Effector CD8-positive, alpha-beta T cell (primary cell): ENCODE measurements at places on chromosomes 4 and X.

- DNase-seq = no peak
Measured at GRCh38 chr4:38979511-38980230, 52.5 kb downstream of the TMEM156 start.

GRCh38 chr4:94544811-94545210, 93.1 kb downstream of the PDLIM5 start:
- no peak for DNase-seq

GRCh38 chrX:97199501-97199900, 315.8 kb downstream of the RPA4 start:
- no peak for DNase-seq

GRCh38 chrX:28697732-28698131, 110.5 kb downstream of the IL1RAPL1 start:
- DNase-seq = no peak

DNA sequence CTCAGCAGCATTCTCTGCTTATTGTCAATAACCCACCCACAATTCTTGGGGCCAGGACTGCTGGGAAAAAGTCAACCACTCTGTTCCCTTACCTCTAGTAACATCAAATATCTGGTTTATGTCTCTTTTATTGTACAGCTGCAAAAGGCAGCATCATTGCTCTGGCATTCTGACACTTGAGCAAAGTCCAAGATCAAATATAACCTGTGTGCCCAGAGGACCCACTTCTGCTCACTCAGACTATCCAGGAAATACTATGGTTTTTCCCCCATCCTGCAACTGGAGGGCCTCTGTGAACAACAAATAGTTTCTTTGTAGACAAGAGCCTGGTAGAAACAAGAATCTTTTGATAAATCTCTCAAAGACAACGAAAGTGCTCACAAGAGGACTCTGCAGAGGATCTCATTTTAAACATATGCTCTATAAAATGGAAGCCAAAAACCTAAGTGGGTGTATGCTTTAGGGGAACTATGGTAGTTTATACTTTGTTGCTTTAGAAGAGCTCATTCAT, 154.7 kb downstream of the RAB28 start:
- no peak for DNase-seq

DNA sequence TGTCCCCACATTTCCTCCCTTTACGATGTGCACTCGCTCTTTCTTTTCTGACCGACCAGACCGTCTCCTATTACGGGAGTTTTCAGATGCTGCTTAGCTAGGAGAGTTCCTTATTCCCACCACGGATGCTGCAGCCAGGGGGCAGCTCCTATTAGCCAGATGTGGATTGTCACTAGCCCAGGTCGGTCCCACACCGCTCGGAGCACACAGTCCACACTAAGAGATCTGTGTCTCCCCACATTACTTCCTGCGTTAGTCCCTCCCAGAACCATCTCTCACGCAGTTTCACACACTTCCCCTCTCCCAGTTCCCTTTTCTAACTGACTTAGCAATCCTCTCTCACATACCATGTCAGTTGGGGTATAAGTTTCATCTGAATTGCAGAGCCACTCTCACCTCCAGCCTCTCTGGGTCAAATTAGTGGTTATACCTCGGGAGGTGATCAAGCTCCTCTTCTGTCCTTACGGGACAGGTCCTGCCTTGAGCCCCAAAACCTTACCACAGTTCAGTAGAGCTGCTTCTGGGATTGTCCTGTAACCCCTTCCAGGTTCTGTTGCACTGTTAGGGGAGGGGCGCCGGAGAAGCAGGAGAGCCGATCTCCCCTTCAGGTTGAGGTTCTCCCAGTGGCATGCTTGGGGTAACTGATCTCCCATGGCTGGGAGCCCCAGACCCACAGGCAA, 28.2 kb downstream of the SULT1E1 start:
- no peak for DNase-seq

- no peak for DNase-seq
Measured at GRCh38 chrX:38661561-38661960, 100.2 kb downstream of the TSPAN7 start.

DNA sequence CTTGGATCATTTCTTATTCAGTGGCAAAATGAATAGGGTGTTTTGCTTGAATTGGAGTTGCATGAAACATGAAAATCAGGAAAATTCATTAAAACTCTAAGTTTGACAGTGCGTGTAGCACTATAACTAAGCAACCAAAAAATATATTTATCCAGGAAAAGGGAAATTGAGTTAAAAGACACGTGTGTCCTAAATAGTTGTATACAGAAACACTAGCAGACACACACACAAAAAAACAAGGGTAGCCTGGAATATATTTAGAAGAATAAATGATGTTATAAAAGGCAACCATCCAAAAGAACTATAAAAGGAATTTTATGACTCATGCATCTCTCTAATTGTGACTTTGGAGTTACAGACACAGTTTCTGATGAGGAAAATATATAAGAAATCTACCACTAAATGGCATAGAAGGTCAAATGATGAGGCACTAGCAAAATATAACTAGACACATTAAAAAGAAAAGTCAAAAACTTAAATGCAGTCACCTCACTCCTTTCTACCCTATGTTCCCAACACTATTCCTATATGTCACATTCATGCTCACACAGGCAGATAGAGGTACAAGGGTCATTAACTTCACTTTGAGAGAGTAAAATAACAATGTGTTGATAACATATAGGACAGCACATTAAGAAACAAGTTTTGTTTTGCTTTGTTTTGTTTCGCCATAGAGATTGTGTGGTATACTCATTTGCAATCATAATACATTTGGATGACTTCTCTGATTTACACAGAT, 793.6 kb upstream of the INTU start:
- DNase-seq = no peak

GRCh38 chr4:162938738-162939485, 227.8 kb downstream of the NAF1 start:
- no peak for DNase-seq

DNA sequence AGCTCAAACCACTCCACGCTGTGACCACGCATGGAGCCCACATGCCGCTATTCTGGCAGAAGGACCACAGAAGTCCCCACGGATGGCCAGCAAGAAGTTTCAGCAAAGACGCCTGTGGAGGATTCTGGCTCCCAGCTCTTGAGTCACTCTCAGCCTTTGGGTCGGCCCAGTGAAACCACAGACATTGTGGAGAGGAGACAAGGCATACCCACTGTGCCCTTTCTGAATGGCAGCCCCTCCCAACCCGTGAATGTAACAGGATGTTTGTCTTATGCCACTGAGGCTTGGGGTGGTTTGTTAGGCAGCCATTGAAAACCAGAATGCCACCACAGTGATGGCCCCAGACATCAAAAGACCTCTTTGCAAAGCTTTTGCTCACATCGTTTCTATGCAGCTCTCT, 42.7 kb downstream of the ABLIM2 start:
- no peak for DNase-seq

DNA sequence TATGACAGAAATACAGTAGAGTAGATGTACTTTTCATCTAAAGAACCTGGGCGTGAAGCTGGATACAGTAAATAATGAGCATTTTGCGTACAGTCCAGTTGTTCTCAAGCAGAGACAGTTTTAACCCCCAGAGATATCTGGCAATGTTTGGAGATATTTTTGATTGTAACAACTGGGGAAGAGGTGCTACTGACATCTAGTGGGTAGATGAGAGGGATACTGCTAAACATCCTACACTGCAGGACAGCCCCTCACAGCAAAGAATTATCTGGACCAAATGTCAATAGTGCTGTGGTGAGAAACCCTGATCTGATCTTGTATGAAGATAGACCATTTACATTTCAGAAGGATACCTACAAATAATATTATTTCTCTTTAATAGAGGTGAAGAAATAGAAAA, 200.2 kb upstream of the FAM47A start:
- no peak for DNase-seq

- no peak for DNase-seq
Measured at GRCh38 chr4:99696801-99697200, 39.2 kb upstream of the C4orf54 start.

DNA sequence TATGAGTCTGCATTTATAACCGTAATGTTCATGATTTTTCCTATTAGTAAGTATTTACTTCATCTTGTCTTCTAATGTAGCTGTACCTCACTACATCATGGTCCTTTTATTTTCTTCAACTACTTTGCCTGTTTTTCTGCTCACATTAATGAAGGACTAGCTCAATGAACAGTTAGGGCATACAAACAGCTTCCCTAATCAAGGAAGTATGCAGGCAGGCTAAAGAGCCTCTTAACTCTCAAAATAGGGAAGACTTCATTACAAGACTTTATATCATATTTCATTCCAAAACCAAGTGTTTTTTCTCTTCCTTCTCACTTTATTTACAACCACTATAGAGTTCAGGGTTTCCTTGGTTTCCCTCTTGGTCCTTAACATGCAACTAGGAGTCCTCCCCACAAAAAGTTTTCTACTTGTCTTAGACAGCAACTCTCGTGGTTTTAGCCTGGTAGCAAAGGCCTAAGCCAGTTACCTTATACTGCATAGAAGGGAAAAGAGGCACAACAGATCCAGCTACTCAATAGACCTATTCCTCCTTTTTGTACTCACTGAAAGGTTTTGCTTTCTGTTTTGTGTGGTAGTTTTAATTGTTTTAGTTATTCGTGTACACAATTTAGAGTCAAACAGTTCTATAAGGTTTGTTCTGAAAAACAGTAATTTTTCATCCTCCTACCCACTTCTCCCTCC, 40.8 kb downstream of the SMIM14 start:
- DNase-seq = no peak

DNA sequence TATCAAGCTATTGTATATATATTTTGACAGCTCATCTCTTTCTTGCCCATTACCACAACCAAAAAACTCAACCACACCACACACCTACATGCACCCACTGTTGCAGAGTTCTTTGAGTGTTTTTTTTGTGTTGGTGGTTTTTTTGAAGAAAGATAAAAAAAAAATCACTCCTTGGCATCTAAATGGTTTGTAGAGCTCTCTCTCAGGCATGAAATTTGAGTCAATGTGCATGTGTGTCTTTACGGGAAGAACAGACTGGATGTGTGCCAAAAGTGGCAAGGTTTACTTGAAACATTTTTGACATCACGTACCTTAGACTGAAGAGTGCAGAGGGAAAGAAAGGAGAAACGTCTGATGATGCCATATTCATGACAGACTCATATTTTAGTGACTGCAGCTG, 154.2 kb downstream of the FHIP1A start:
- no peak for DNase-seq

GRCh38 chr4:118798658-118799057, 37.3 kb downstream of the SEC24D start:
- no peak for DNase-seq

- no peak for DNase-seq
Measured at GRCh38 chrX:27565992-27566391, 24.2 kb upstream of the DCAF8L2 start.

DNA sequence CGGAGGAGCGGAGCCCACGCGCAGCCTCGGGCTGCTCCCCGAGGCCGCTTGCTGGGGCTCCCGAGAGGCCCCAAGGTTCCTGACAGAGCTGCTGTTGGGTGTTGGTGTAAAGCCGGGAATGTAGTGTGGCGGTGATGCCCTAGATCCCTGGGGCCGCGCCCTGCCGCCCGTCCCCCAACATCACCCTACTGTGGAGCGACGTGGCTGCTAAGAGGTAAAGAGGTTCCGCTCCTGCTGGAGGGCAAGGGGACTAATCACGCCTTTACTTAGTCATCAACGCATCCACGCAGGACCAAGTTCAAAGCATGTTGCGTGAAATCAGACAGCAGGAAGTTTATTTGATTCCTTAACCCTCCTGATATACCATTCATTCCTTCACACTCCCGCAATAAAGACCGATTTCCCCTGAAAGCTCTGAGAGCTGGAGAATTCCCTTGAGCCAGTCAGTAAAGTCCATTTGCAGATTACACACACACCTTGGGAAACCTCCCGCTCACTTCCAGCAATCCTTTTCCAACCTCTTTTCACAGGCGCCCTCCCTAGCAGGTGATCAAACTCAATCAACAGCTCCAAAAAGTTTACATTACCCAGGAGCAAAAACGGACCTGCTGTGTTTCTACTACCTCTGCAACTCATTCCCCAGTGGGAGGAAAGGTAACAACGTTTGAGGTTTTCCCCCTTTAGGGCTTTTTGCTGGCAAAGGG, 579 bp upstream of the GABRA2 start:
- no peak for DNase-seq

DNA sequence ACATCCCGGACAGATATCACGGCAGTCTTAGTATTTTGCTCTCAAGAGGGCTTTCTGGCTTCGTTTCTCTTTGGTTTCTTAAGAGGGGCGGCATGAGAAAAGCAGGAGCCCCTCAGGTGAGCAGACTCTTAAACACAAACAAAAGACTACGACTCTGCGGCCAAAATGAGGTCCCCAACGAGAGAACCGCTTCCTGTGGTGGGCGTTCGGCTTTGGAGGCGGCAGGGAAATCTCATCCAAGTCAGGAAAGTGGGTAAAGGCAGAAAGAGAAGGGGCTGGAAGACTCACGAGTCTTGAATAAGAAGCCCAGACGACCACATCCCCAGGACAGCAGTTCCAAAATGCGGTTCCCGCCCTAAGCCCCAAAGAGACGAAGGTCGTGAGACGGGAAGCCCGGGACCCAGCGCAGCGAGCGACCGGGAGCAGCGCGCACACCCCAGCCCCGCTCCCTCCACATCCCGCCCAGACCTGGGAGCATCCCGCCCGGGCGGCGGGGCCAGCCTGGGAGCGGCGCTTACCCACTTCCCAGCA, 409 bp downstream of the UGDH start:
- no peak for DNase-seq

DNA sequence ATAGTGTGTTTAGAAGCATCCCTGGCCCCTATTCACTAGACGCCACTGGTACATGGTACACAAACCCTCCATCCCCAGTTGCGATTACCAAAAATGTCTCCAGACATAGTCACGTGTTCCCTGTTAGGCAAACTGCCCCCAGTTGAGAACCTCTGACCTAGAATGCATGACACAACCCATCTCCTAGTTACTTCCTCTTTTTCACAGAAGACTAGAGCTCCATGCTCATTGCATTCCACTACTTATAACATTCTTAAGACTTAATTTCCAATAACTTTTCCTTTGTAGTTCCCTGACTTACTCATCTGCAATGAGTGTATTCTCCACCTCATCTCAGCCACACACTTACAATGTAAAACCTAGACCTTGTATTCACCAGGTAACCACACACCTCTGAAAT, 68.6 kb downstream of the PRSS12 start:
- no peak for DNase-seq

- DNase-seq = no peak
Measured at GRCh38 chrX:155434906-155435743, 23.3 kb downstream of the F8A3 start.

- no peak for DNase-seq
Measured at GRCh38 chr4:144902614-144903013, 195.4 kb downstream of the ANAPC10 start.

DNA sequence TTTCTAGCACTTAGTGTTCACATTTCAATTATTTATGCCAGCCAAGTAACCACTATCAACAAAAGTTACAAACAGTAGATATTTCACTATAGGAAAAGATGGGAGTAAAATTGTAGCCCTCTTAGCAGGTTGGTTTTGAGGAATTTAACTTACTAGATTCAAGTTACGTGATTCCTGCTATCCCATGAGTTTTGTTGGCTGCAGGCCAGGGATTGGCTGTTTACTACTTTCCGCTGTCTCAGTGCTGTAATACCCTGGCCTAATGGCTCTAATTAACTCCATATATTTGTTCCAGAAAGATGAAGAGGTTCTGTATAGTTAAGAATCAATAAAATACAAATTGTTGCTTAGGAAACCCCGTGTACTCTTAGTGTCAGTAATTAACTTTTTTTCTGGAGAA, 55.5 kb upstream of the MAGED1 start:
- DNase-seq = no peak
